ENCODE measurements at places on chromosomes 2 and 18. TPM values are rescaled to one million over a fixed set of nuclear protein-coding genes. Genes with fewer than 3 reads are reported as not detected.

IL36RN gene
- total RNA-seq: not detected

DCC gene
- 0.36 TPM for total RNA-seq

CAPN14 gene
- not detected for total RNA-seq

SFTPB gene
- total RNA-seq: not detected

ARHGAP25 gene
- total RNA-seq: 5.7 TPM

VWC2L gene
- total RNA-seq: 0.28 TPM

LDLRAD4 gene
- total RNA-seq: 17.4 TPM

NDUFS1 gene
- 69.5 TPM for total RNA-seq

ACVR1C gene
- 0.14 TPM for total RNA-seq

GALNT5 gene
- not detected for total RNA-seq

DSC3 gene
- total RNA-seq: not detected

KCNF1 gene
- 1.4 TPM for total RNA-seq

DNA sequence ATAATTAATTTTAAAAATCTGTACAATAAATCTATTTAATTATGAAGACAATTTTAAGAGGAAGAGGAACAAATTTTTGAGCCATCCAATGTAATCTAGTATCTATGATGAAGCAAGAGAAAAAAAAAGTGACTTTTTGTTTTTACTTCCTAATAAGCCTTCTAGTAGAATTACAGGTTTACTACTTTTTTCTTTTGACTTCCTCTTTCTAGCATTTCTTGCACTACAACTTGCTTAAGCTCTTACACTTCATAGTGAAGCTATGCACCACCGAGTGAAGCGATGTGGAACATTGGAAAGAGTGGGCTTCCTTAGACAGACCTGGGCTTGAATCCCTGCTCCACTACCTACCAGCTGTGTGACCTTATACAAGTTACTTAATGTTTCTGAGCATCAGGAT, 2.1 kb downstream of the SERPINB2 start:
- H3K36me3 ChIP-seq: no peaks in the 10 kb centered on the region
- H3K27me3 ChIP-seq: no peaks in the 10 kb centered on the region
- no peaks in the 10 kb centered on the region for H3K4me1 ChIP-seq

- no peaks in the 10 kb centered on the region for H3K36me3 ChIP-seq
- no peak for DNase-seq
- H3K27ac ChIP-seq: no peak overlapping the region
Measured at GRCh38 chr2:234278556-234279255, 218.2 kb downstream of the ARL4C start.

GRCh38 chr2:17877811-17878280, 621 bp upstream of the KCNS3 start:
- H3K36me3 ChIP-seq: no peaks in the 10 kb centered on the region
- H3K4me3 ChIP-seq: peak overlapping the region; percentile 66
- peaks cover 23% of the 10 kb centered on the region for H3K4me1 ChIP-seq
- DNase-seq: no peak
- peaks cover 7% of the 10 kb centered on the region for H3K27me3 ChIP-seq

- H3K27me3 ChIP-seq: no peaks in the 10 kb centered on the region
- no peak overlapping the region for H3K4me3 ChIP-seq
- H3K4me1 ChIP-seq: peaks cover 19% of the 10 kb centered on the region
Measured at GRCh38 chr2:207836521-207837133, 66.9 kb upstream of the FZD5 start.

GRCh38 chr2:172087207-172087779, 2.0 kb downstream of the DLX1 start:
- H3K4me3 ChIP-seq: peak overlapping the region; percentile 48
- H3K27ac ChIP-seq: no peak overlapping the region
- DNase-seq: no peak
- no peaks in the 10 kb centered on the region for H3K36me3 ChIP-seq
- H3K27me3 ChIP-seq: peaks cover 95% of the 10 kb centered on the region

- H3K36me3 ChIP-seq: no peaks in the 10 kb centered on the region
- H3K4me3 ChIP-seq: no peak overlapping the region
- H3K27me3 ChIP-seq: no peaks in the 10 kb centered on the region
- H3K4me1 ChIP-seq: no peaks in the 10 kb centered on the region
Measured at GRCh38 chr2:222039821-222040220, 259.0 kb downstream of the PAX3 start.

- H3K4me1 ChIP-seq: no peaks in the 10 kb centered on the region
- no peaks in the 10 kb centered on the region for H3K36me3 ChIP-seq
- no peaks in the 10 kb centered on the region for H3K27me3 ChIP-seq
- H3K4me3 ChIP-seq: no peak overlapping the region
- no peak overlapping the region for H3K27ac ChIP-seq
- DNase-seq: peak; percentile 51
Measured at GRCh38 chr18:79606621-79607331, 72.8 kb upstream of the CTDP1 start.

GRCh38 chr2:85158559-85159273, 25.5 kb downstream of the TCF7L1 start:
- no peak overlapping the region for H3K4me3 ChIP-seq
- no peaks in the 10 kb centered on the region for H3K36me3 ChIP-seq
- no peaks in the 10 kb centered on the region for H3K27me3 ChIP-seq
- no peak overlapping the region for H3K27ac ChIP-seq
- DNase-seq: no peak

DNA sequence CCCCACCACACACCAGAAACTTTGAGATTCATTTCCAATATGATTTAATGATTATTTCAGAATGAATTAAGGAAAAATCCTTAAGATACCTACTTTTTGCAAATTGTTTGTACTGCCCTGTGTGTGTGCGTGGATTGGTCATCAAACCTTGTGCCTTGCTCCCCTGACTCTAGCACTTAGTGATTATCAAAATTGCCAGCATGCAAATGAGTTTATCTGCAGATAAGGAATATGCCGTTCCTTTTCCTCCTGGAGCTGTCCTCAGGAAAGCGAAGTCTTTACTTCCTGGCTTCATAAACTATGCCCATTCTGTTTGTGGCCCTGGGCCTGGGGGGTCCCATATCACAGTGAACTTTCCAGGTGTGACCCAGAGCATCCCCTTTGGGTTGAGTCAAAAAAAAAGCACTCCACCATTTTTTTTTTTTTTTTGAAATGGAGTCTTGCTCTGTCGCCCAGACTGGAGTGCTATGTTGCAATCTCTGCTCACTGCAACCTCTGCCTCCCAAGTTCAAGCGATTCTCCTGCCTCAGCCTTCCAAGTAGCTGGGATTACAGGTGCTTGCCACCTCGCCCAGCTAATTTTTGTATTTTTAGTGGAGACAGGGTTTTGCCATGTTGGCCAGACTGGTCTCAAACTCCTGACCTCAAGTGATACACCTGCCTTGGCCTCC, 11.4 kb downstream of the CHMP1B start:
- no peak overlapping the region for H3K4me3 ChIP-seq
- H3K27me3 ChIP-seq: no peaks in the 10 kb centered on the region
- no peaks in the 10 kb centered on the region for H3K36me3 ChIP-seq
- peaks cover 5% of the 10 kb centered on the region for H3K4me1 ChIP-seq

DNA sequence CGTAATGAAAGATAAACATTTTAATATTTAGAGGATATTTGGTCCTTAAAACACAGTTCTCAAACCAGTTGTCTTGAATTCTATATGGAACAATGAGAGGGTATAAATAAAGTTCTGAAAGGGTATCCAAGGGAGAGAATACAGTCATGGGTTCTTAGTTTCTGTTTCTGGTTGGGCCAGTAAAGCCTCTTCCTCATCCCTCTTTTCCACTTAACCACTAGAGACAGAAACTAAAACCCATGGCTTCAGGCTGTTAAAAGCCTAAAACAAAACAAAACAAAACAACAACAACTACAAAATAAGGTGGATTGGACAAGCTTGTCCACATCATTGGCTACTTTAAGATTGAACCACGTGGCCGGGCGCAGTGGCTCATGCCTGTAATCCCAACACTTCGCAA, 18.8 kb downstream of the COQ10B start:
- no peaks in the 10 kb centered on the region for H3K27me3 ChIP-seq
- peaks cover 49% of the 10 kb centered on the region for H3K36me3 ChIP-seq
- DNase-seq: no peak
- H3K27ac ChIP-seq: no peak overlapping the region
- H3K4me1 ChIP-seq: no peaks in the 10 kb centered on the region
- no peak overlapping the region for H3K4me3 ChIP-seq

DNA sequence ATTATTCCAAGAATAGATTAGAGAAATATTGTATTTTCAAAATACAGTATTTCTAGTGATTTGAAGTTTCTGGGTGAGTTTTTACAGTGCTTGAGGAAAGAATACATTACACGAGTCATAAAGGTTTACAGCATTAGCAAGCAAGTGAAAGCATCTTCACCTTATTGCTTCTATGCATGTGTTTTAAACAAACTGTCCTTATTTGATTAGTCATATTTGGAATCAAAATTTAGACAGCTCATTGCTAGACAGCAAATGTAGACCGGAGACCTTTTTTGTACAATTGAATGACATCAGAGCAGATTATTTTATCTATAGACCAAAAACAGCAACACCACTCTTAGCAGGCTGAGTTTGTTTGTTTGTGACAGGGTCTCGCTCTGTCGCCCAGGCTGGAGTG, 69.2 kb downstream of the FAM161A start:
- no peaks in the 10 kb centered on the region for H3K27me3 ChIP-seq
- DNase-seq: no peak
- H3K4me1 ChIP-seq: no peaks in the 10 kb centered on the region
- H3K4me3 ChIP-seq: no peak overlapping the region
- no peak overlapping the region for H3K27ac ChIP-seq

DNA sequence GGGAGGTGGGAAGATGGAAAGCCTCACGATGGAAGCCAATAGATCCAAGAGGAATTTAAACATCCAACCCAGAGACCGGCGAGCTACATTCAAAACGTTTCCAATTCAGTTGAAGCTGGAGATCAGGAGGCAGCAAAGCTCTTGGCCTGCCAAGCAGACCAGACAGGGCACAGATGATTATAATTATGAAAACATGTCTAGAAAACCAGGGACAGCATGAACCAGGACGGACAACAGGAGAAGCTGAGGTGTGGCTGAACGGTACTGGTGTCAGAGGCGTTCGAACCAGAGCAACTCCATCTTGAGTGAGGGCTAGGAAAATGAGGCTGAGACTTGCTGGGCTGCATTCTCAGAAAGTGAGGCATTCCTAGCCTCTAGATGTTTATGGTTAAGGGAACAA, 102.2 kb upstream of the CCDC150 start:
- no peak overlapping the region for H3K27ac ChIP-seq
- no peaks in the 10 kb centered on the region for H3K27me3 ChIP-seq
- H3K36me3 ChIP-seq: no peaks in the 10 kb centered on the region
- H3K4me3 ChIP-seq: no peak overlapping the region
- no peak for DNase-seq
- H3K4me1 ChIP-seq: no peaks in the 10 kb centered on the region

DNA sequence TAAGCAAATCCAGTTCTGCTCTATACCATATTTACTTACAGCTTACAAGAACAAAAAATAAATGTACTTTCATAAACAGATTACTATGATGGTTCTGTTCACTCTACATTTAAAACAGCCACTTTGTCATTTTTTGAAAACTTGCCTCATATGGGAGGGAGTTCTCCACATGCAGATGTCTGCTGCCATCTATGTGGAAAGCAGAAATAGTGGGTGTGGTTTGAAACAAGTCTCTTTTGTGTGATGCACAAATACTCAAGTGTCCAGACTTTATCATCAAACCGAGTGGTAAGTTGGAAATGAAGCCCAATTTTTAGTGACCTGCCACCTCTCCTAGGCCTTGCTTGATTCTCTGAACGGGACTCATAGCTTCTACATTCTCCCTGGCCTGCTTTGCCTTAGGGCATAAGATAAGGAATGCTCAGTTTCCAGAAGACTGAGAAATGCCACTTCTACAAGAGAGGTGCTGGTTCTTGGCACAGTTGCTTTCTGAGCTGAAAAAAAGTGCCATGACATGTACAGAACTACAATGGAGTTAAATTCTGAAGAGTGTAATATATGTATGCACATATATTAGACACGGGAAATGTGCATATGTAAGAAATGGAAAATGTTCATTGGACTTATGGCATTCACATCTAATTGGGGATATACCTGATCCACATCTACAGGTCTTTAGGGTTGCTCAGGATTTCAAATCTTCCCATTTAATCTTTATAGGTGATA, 221.0 kb downstream of the SLC8A1 start:
- peaks cover 20% of the 10 kb centered on the region for H3K4me1 ChIP-seq
- DNase-seq: no peak
- H3K4me3 ChIP-seq: no peak overlapping the region
- no peaks in the 10 kb centered on the region for H3K36me3 ChIP-seq
- H3K27ac ChIP-seq: no peak overlapping the region
- no peaks in the 10 kb centered on the region for H3K27me3 ChIP-seq

DNA sequence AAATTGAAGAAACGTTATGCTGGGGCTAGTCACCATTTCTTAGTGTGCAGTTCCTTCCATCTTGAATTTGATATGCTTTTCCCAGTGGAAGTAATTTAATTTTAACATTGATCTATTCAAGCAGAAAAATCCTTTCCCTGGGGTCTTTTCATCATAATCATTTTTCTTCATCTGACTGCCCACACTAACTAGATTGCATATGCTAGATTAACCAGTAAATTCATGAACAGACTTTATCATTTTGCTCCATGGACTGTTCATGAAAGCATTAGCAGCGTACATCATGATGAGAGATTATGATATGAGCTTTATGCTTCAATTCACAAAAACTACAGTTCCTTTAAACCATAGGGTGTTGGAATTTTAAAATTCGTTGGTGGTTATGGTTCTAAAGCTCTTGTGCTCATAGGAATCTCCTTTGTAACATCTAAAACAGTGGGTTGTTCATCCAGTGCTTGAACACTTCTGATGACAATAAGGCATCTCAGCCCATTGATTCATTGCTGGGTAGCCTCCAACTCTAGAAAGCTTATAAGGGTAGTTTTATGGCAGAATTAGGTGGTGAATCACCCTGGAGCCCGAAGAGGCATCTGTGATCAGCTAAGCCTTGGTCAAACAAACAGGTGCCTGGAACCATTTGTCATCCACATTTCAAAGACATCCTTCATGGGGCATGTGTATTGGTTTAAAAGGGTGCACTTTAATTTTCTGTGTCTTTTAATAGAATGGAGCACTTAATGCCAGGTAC, 77.2 kb upstream of the NDUFV2 start:
- no peak overlapping the region for H3K4me3 ChIP-seq
- H3K27ac ChIP-seq: no peak overlapping the region
- no peaks in the 10 kb centered on the region for H3K36me3 ChIP-seq
- H3K27me3 ChIP-seq: no peaks in the 10 kb centered on the region
- DNase-seq: no peak

DNA sequence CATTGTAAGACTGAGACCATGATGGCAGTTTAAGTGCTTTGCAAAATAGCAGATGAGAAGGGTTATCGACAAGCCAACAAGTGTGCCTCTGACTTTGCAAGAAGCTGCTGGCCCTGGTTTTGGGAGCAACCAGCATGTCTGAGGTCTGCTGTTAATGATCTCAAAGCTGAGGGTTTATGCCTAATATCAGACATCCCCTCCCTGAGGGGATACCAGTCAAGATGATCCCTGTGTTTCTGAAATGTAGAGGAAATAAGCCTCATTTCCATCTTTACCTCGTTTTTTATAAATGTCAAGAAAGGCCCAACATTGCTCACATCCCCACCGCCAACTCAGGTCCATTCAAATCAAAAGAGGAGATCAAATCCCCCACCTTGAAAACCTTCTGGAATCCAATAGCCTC, 120.6 kb downstream of the MYCN start:
- no peaks in the 10 kb centered on the region for H3K27me3 ChIP-seq
- no peak for DNase-seq
- H3K27ac ChIP-seq: no peak overlapping the region
- no peaks in the 10 kb centered on the region for H3K4me1 ChIP-seq
- no peaks in the 10 kb centered on the region for H3K36me3 ChIP-seq

- no peak overlapping the region for H3K4me3 ChIP-seq
- no peaks in the 10 kb centered on the region for H3K36me3 ChIP-seq
- H3K27ac ChIP-seq: no peak overlapping the region
- H3K27me3 ChIP-seq: no peaks in the 10 kb centered on the region
- H3K4me1 ChIP-seq: no peaks in the 10 kb centered on the region
Measured at GRCh38 chr2:158726911-158727592, 68.1 kb upstream of the DAPL1 start.

All from sigmoid colon (tissue), 7 donors.